Right lung (tissue), 10 donors: ENCODE measurements at places on chromosomes 13 and 19. TPM values are rescaled to one million over a fixed set of nuclear protein-coding genes. Genes with fewer than 3 reads are reported as not detected.

Gene ZNF415
- polyA plus RNA-seq, result 15.5 TPM

Gene ZNF90
- polyA plus RNA-seq, result 33.5 TPM

Gene PEX11G
- polyA plus RNA-seq, result 3.3 TPM

Gene GAMT
- polyA plus RNA-seq, result 42.1 TPM

Gene SERPINE3
- polyA plus RNA-seq, result 0.52 TPM

Gene FGF21
- not detected for polyA plus RNA-seq

Gene FUZ
- polyA plus RNA-seq, result 28.9 TPM

Gene ADGRE3
- 0.14 TPM for polyA plus RNA-seq

Gene KASH5
- polyA plus RNA-seq, result not detected

DNA sequence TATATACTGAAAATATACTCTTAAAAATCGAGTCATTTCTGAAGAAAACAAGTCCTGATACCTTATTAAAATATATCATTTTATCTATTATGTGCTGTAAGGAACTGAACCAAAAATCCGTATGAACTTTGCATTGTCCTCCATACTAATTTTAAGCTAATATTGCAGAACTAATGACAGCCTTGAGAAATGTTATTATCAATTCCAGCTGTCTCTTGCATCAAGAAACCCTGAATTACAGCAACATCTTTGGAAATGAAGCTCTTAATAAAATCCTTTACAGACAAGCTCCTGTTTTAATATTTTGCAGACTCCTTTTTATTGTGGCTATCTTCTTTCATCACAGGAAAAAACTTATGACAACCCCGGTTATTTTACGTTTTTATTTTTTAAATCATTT lies 1335.3 kb downstream of the EFNB2 start:
- no peak for DNase-seq

GRCh38 chr13:32553720-32554119 lies 15.1 kb upstream of the N4BP2L2 start:
- DNase-seq, result no peak

GRCh38 chr13:22027566-22027965 lies 356.7 kb downstream of the FGF9 start:
- DNase-seq, result no peak

- DNase-seq, result no peak
These were observed 8.0 kb upstream of the SAE1 start for GRCh38 chr19:47122359-47123335.

- DNase-seq, result no peak
These were observed 21.5 kb downstream of the CYSLTR2 start for GRCh38 chr13:48675247-48675646.

GRCh38 chr19:13231663-13232062 lies 81.5 kb downstream of the IER2 start:
- DNase-seq, result no peak

GRCh38 chr13:44363631-44364344 lies 9.8 kb upstream of the SERP2 start:
- no peak for DNase-seq

GRCh38 chr19:1822210-1822609 lies 10.1 kb upstream of the ATP8B3 start:
- DNase-seq, result no peak

GRCh38 chr19:12967907-12968306 lies 1.5 kb upstream of the DAND5 start:
- DNase-seq, result no peak

DNA sequence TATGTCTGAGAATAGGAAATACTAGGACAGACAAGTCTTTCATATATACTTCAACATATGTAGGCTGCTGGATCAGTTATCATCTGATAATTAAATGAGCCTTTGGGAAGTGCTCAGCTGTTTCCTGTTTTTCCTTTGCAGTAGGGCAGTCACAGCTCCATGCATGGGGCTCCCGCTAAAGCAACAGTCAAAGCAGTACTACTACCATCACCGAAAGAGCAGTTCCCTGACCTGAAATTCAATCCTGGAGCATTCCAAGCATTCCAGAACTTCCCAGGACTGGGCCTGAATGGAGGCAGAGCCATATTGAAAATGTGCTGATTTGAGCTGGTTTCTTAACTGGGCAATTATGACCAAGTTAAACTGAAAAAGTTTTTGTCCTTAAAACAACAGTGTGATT lies 20.5 kb downstream of the MICU2 start:
- DNase-seq, result no peak

- DNase-seq, result peak; percentile 52
These were observed 9.8 kb upstream of the SLC7A10 start for GRCh38 chr19:33235269-33235995.

- no peak for DNase-seq
These were observed 3.0 kb upstream of the LGALS14 start for GRCh38 chr19:39701291-39701690.

DNA sequence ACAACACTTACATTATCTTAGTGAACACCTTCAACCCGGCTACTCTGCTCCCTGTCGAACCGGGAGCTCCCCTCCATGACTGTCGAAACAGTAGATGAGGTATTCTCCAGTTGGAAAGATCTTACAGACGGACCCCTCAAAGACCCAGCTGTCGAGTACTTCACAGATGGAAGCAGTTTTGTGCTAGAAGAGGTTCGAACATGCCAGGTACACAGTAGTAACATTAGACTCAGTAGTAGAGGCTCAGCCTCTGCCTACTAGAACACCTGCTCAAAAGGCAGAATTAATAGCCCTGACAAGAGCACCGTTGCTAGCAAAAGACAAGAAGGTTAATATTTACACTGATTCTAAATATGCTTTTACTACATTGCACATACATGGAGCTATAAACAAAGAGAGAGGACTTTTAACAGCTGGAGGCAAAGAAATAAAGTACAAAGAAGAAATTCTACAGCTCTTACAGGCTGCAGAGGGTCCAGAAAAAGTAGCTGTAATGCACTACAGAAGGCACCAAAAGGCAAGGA lies 13.6 kb upstream of the SLC15A1 start:
- DNase-seq, result no peak

- no peak for DNase-seq
These were observed 1730.9 kb downstream of the PCDH9 start for GRCh38 chr13:65499256-65499655.

DNA sequence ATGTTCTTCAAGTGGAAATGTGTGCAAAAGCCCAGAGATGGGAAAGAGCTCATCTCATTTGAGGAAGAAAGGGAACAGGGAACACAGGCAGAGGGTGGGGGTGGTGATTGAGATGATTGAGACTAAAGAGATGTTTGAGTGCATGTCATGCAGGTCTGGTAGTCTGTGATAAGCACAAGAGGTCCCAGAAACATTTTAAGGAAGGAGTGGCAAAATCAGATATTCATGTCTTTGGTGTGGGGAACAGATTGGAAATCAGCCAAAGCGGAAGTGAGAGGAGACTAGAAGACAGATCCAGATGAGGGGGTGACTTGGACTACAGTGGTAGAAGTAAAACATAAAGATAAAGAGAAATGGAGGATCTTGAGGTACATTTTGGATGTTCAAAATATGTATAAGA lies 39.4 kb upstream of the DACH1 start:
- DNase-seq, result no peak

GRCh38 chr13:26075498-26075897 lies 23.7 kb upstream of the SHISA2 start:
- peak; percentile 16 for DNase-seq

DNA sequence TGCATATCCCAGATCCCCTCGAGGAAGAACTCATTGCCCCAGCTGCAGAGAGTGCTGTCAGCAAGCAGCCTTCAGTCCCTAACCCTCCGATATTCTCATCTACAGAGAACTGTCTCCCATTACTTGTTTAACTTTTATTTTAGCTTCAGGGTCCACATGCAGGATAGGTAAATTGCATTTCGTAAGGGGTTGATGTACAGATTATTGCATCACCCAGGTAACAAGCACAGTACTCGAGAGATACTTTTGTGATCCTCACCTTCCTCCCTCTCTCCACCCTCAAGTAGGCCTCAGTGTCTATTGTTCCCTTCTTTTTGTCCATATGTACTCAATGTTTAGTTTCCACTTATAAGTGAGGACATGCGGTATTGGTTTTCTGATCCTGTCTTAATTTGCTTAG lies 171.5 kb upstream of the IRS2 start:
- no peak for DNase-seq

DNA sequence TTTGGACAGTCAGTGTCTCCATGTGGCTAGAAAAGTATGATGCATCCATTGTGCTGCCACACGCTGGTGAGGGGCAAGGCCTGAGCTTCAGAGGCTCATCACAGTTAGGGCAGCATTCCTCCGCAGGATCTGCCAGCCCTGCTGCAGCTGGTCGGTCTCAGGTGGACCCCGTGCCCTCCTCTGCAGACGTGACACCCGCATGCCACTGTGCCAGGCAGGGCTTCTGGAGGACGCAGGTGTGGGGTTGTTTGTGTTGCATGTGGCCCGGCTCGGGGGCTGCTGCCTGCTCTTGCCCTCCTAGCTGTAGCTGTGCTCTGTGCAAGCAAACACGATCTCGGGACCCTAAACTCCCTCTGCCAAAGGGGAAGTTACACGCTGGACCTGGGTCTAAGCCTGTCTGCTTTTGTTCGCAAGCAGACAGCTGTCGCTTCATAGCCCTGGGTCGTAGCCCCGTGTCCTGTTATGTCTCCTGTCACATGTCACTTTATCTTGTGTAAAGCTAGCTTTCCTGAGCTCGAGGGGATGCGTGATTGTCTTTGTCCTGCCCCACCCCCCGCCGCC lies 45.3 kb downstream of the SLC7A9 start:
- DNase-seq, result no peak

DNA sequence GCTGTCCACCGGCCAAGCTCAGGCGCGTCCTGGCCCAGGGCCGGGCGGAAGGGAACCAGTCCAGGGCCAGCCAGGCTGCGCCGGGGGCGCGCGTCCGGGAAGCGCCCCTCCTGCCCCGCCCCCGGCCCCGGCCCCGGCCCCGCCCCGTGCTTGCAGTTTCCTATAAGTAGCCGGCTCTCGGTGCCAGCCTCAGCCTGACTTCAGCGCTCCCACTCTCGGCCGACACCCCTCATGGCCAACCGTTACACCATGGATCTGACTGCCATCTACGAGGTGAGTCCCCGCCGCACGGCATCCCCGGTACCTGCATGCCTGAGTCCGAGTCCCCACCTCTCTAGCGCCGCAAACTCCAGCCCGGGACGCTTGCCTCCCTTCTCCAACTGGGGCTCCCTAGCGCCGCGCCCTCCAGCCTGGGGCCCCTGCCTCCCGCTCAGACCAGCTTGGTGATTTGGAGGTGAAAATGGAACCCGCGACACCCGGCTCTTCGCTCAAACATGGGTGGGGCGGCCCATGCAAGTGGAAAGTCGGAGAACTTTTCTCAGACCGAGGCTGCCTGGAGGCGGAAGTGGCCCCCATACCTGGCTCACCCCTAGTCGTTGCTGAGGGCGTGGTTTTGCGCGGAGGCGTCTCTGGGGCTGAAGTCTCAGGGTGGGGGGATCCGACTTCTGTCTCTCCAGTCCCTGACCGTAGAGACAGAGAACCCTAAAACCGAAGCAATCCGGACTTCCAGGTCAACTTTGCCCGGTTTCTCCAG lies at the start of gene ZFP36:
Gene ZFP36, plus strand, starts transcription at position 192 of the 754 bp plus-strand sequence. Its CDS starts 58 bp downstream, at position 250.
- peak; percentile 85 for DNase-seq

GRCh38 chr13:53545340-53545941 lies 516.8 kb downstream of the OLFM4 start:
- no peak for DNase-seq

GRCh38 chr19:29836409-29836825 lies 24.6 kb downstream of the CCNE1 start:
- no peak for DNase-seq
